ENCODE measurements at places on chromosomes 7 and 10. TPM values are rescaled to one million over a fixed set of nuclear protein-coding genes. Genes with fewer than 3 reads are reported as not detected.
A peak's percentile ranks its signal among the peaks of the same experiment; 100 is the strongest.

DNA sequence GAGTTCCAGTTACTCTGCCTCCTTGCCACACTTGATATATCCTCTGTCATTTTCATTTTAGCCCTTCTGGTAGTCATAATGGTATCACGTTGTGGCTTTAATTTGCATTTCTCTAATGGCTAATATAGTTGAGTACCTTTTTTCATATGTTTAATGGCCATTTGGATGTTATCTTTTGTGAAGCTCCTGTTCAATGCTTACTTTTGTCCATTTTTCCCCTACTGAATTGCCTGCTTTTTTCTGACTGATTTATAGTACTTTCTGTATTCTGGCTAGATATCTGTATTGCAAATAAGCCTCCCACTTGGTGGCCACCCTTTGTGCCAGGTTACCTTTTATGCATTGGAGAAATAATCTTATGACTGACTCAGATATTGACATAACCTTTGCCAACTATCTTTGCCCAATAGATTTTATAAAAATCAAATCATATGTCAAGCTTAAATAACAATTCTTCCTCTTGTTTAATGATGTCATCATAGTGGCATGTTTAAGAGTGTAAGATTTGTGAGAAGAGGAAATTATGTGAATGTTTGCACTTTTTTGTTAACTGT, 50.6 kb downstream of the PRPF18 start:
- no peaks in the 10 kb centered on the region for H3K4me1 ChIP-seq
- H3K27me3 ChIP-seq: no peaks in the 10 kb centered on the region
- no peak for DNase-seq
- H3K27ac ChIP-seq: no peak overlapping the region
- no peaks in the 10 kb centered on the region for H3K36me3 ChIP-seq

GRCh38 chr7:128271471-128271941, 30.4 kb downstream of the LEP start:
- no peak overlapping the region for H3K4me3 ChIP-seq
- H3K27ac ChIP-seq: no peak overlapping the region
- DNase-seq: no peak

DNA sequence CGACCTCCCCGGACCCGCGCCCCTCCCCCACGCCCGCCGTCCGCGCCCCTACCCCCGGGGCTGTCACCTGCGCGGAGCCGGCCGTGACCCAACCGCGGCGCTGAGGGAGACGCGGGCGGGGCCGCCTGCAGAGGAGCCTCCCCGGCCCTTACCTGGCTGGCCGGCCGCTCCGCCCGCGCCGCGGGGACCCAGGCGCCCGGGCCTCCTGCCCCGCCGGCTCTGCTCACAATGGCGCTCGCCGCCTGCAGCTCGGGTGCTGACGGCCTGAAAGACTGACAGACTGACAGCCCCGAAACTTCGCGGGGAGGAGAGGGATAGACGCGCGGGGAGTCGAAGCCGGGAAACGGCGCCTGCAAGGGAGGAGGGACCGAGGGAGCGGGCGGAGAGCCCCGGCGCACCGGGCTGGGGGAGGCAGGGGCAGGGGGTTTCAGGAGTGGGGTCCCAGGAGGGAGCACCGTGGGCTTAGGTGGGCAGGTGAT, 393 bp downstream of the ZNF467 start:
- H3K27ac ChIP-seq: no peak overlapping the region
- H3K36me3 ChIP-seq: no peaks in the 10 kb centered on the region
- peak overlapping the region; percentile 59 for H3K4me3 ChIP-seq

GRCh38 chr10:116783011-116783655, 40.8 kb upstream of the HSPA12A start:
- H3K27me3 ChIP-seq: peaks cover 33% of the 10 kb centered on the region
- H3K4me3 ChIP-seq: no peak overlapping the region
- H3K36me3 ChIP-seq: no peaks in the 10 kb centered on the region
- H3K4me1 ChIP-seq: no peaks in the 10 kb centered on the region
- no peak overlapping the region for H3K27ac ChIP-seq
- no peak for DNase-seq

GRCh38 chr10:89547853-89548513, 12.6 kb upstream of the SLC16A12 start:
- DNase-seq: no peak
- H3K36me3 ChIP-seq: no peaks in the 10 kb centered on the region
- H3K4me1 ChIP-seq: no peaks in the 10 kb centered on the region
- no peaks in the 10 kb centered on the region for H3K27me3 ChIP-seq
- no peak overlapping the region for H3K4me3 ChIP-seq

- no peaks in the 10 kb centered on the region for H3K27me3 ChIP-seq
- no peak for DNase-seq
- no peak overlapping the region for H3K27ac ChIP-seq
- no peaks in the 10 kb centered on the region for H3K36me3 ChIP-seq
These were observed 509.5 kb upstream of the CELF2 start for GRCh38 chr10:10508211-10508610.

DNA sequence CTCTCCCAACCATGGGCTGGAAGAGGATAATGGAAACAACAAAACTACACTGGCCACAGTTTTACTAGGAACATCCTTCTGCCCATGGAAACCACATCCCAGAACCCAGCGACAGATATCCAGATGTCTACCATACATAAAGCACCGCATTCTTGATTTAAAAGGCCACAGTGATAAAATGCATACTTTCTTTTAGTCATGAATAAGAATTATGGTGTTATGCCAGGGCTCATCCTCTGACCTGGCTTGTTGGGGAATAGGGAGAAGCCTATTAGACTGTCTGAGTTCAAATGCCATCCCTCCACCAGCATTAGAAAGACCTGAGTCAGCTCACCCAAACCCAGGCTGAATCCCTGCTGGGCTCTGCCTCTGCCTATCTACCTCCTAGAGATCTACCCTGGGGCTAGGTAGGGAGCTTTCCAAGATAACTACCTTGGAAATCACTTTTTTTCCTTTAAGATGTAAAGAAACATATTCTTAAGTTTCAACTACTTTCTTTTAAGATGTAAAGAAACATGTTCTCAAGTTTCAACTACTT, 5.2 kb downstream of the ABCA13 start:
- H3K4me3 ChIP-seq: no peak overlapping the region
- H3K4me1 ChIP-seq: no peaks in the 10 kb centered on the region
- no peak overlapping the region for H3K27ac ChIP-seq
- no peaks in the 10 kb centered on the region for H3K36me3 ChIP-seq

DNA sequence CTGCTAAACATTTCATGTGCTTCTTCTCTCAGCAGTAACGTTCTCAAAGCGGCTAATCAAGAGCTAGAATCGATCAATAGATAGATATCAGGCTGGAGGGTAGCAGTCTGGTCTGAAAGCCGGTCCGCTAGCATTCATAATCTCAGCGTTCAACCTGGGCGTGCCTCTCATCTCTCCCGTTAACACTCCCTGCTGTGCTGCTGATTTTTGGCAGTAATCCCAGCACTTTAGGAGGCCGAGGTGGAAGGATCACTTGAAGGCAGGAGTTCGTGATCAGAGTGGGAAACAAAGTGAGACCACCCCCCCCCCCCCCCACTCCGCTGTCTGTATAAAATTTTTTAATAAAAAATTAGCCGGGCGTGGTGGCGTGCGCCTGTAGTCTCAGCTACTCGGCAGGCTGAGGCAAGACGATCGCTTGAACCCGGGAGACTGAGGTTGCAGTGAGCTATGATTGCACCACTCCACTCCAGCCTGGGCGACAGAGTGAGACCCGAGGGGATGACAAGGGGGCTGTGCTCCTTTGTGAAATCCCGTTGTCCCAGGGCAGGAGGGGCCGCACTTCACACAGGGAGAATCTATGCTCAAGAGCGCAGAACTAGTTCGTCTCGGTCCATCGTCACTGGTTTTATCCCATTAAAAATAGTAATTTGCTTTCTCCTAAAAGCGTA, 624 bp upstream of the CEP55 start:
- H3K4me3 ChIP-seq: peak overlapping the region; percentile 65
- H3K27ac ChIP-seq: no peak overlapping the region
- peaks cover 4% of the 10 kb centered on the region for H3K4me1 ChIP-seq
- H3K27me3 ChIP-seq: no peaks in the 10 kb centered on the region
- H3K36me3 ChIP-seq: no peaks in the 10 kb centered on the region

GRCh38 chr7:155750255-155751125, 61.8 kb downstream of the SHH start:
- DNase-seq: no peak
- no peaks in the 10 kb centered on the region for H3K36me3 ChIP-seq
- H3K4me3 ChIP-seq: no peak overlapping the region
- no peak overlapping the region for H3K27ac ChIP-seq
- H3K27me3 ChIP-seq: no peaks in the 10 kb centered on the region

GRCh38 chr7:40775877-40776276, 641.1 kb downstream of the SUGCT start:
- H3K4me1 ChIP-seq: no peaks in the 10 kb centered on the region
- no peaks in the 10 kb centered on the region for H3K36me3 ChIP-seq
- no peak for DNase-seq
- H3K27ac ChIP-seq: no peak overlapping the region
- H3K27me3 ChIP-seq: no peaks in the 10 kb centered on the region
- no peak overlapping the region for H3K4me3 ChIP-seq

GRCh38 chr10:132486539-132487121, 51.0 kb upstream of the INPP5A start:
- no peak for DNase-seq
- no peaks in the 10 kb centered on the region for H3K27me3 ChIP-seq
- H3K36me3 ChIP-seq: no peaks in the 10 kb centered on the region

GRCh38 chr7:55110282-55110992, 91.6 kb downstream of the EGFR start:
- no peaks in the 10 kb centered on the region for H3K36me3 ChIP-seq
- no peak for DNase-seq
- H3K27ac ChIP-seq: no peak overlapping the region
- H3K4me1 ChIP-seq: peaks cover 3% of the 10 kb centered on the region

GRCh38 chr10:60952846-60953220, 8.8 kb upstream of the RHOBTB1 start:
- H3K36me3 ChIP-seq: no peaks in the 10 kb centered on the region
- H3K27ac ChIP-seq: no peak overlapping the region
- H3K27me3 ChIP-seq: no peaks in the 10 kb centered on the region
- peaks cover 4% of the 10 kb centered on the region for H3K4me1 ChIP-seq
- no peak overlapping the region for H3K4me3 ChIP-seq
- no peak for DNase-seq

- no peaks in the 10 kb centered on the region for H3K27me3 ChIP-seq
- no peak for DNase-seq
- no peak overlapping the region for H3K27ac ChIP-seq
- no peak overlapping the region for H3K4me3 ChIP-seq
These were observed 16.5 kb downstream of the MKI67 start for GRCh38 chr10:128109707-128110106.

DNA sequence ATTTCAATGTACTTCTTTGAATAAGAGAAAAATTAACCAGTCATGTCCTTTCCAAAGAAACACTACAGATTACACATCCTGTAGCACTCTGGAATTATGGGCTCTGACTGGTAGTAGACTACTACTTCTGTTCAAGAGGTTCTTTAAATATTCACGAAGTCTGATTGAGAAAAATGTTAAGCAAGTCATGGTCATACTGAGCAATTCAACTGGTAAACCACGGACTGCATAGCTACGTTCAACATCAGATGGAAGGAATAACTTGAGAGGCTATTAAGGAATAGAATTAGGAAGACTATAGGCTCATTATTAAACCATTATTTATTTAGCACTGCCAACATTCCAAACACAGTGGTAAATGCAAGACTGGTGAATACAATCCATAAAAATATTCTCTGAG, 160.8 kb downstream of the IMMP2L start:
- no peaks in the 10 kb centered on the region for H3K27me3 ChIP-seq
- H3K4me3 ChIP-seq: no peak overlapping the region
- H3K4me1 ChIP-seq: no peaks in the 10 kb centered on the region
- no peak overlapping the region for H3K27ac ChIP-seq
- no peaks in the 10 kb centered on the region for H3K36me3 ChIP-seq
- DNase-seq: no peak

GRCh38 chr7:131893631-131894340, 337.4 kb upstream of the PODXL start:
- H3K27me3 ChIP-seq: no peaks in the 10 kb centered on the region
- no peak overlapping the region for H3K4me3 ChIP-seq
- DNase-seq: no peak
- no peak overlapping the region for H3K27ac ChIP-seq

WNT8B gene
- not detected for total RNA-seq

SAMD9 gene
- total RNA-seq: 38.1 TPM

KMT2C gene
- 116 TPM for total RNA-seq

FOXI2 gene
- total RNA-seq: not detected

PTF1A gene
- not detected for total RNA-seq

ASL gene
- 23.0 TPM for total RNA-seq

UCMA gene
- not detected for total RNA-seq

All from T-cell (primary cell).